ENCODE measurements at places on chromosomes 7 and 10.

- no peak for DNase-seq
Observed at GRCh38 chr10:101257084-101257483, 27.8 kb upstream of the LBX1 start.

DNA sequence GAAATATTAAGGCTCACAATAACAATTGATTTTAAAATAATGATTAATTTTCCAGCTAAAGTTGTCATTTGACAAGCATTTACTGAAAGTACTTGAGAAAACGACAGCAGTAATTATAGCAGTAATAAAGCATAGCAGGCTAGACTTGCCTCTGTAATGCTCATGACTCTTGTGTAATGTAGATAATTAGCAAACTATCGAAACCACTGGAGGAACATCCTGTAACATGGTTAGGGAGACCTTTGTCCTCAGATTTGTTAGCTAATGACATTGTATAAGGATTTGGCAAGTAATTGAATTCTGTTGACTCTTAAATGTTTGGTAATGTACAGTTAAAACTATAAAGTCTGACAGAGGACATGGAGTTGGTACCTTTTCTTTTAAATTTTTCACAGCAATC is 24.8 kb downstream of the ARL4A start:
- DNase-seq = no peak

DNA sequence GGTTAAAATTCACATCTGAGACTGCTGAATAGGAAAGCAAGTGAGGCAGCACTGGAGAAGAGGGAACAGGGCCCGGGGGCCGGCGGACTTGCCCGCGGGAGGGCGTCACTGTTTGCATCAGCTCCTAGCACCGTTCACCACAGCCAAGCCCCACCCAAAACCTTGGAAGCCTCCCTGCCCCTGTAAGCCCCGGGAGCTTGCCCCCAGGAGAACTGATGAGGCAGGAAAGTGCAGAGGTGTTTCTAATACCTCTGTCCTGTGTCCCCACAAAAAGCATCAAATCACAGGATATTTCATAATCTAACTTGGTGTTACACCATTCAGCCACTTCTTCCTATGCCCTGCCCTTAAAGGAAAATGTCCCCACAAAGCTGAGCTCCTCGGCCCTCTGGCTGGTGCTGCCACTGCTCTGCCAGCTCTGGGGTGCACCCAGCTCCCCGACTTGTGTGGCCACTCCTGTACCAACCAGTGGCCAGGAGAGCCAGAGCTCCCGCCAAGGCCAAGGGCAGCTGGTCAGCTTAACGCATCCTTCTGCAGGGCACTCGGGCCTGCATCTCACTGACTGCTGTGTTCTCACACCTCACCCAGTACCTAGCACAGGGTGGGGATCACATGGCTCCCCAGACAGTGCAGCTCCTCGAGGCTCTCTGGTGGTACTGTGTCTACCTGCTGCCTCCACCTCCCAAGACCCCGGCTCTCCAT is 47.3 kb upstream of the CNPY1 start:
- DNase-seq = no peak

- DNase-seq = no peak
Observed at GRCh38 chr10:63719226-63719856, 198.1 kb downstream of the REEP3 start.

- DNase-seq = no peak
Observed at GRCh38 chr7:122520971-122521555, 177.9 kb downstream of the RNF133 start.

DNA sequence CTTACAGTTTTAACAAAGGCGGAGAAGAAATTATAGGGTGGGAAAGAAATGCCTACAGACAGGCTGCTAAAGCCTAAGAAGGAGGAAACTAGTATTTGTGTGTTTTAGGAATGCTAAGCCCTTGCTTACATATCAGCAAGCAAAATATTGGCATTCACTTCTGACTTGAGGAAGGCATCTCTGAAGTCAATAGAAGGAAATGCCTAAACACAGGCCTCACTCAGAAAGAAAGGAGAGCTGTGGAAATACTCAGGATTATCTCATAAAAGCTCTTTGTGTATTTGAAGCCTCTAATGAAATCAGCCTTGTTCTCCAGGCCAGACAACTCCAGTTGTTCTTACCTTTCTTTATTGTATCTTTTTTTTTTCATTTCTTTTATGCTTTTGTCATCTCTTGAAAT is 158.0 kb downstream of the AUTS2 start:
- DNase-seq = no peak

DNA sequence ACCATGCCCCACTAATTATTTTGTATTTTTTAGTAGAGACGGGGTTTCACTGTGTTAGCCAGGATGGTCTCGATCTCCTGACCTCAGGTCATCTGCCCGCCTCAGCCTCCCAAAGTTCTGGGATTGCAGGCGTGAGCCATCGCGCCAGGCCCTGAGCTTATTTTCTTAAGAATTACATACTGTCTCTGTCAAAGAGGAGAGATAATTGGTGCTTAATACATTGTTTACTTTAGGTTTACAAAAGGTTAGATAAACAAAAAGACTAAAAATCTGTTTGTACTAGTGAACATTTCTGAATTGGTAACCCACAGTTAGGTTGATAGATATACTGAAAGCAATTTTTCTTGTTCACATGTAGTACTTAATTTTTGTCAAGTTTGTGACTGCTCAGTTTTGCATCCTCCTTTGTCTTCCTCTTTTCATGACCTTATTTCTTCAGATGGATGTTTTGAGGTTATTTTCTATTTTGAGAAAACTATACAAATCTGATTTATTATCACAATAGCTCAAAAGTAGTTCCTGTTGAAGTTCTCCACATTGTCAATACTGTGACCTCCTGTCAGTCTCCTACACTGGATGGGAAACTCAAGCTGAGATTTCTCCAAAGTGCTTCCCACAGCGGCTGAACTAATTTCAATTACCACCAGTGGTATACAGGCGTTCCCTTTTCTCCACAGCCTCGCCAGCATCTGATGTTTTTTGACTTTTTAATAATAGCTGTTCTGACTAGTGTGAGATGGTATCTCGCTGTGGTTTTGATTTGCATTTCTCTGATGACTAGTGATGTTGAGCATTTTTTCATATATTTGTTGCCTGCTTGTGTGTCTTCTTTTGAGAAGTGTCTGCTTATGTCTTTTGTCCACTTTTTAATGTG is 22.5 kb downstream of the HHEX start:
- no peak for DNase-seq

DNA sequence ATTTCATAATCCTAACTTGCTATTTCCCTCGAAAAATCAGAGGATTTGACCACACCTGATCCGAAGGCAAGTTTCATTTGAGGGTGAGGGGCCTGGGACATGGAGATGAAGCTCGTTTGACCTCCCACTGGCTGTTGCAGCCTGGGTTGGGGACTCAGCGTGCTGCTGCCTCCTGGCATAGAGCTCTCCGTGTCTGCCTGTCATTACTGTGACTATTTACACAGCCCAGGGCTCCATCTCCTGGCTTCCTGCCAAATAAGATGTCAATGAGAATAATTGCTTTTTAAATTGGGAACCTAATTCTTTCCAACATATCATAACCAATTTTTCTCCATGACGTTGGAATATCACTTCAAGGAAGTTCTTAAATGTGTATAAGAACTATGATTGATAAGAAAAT is 139.3 kb upstream of the COBL start:
- DNase-seq = no peak

GRCh38 chr7:69782917-69783684 is 184.8 kb downstream of the AUTS2 start:
- no peak for DNase-seq

DNA sequence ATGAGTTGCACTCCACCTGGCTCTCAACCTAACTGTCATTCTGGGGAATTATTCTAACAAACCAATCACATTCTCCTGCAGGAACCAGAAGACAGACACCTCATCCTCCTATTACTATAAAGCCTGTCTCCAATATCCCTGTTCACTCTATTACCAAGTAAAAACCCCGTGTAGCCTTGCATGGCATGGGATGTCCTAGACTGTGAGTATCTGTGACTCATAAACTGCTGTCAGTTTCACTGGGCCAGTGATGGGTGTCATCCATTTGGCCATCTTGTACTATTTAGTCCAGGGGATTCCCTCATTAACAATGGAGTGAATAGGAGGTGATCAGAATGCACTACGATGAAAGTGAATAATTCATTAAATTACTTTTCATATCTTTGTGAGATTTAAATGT is 608.7 kb downstream of the DNAJB9 start:
- DNase-seq = no peak

GRCh38 chr10:52574697-52575096 is 197.9 kb downstream of the MBL2 start:
- no peak for DNase-seq

DNA sequence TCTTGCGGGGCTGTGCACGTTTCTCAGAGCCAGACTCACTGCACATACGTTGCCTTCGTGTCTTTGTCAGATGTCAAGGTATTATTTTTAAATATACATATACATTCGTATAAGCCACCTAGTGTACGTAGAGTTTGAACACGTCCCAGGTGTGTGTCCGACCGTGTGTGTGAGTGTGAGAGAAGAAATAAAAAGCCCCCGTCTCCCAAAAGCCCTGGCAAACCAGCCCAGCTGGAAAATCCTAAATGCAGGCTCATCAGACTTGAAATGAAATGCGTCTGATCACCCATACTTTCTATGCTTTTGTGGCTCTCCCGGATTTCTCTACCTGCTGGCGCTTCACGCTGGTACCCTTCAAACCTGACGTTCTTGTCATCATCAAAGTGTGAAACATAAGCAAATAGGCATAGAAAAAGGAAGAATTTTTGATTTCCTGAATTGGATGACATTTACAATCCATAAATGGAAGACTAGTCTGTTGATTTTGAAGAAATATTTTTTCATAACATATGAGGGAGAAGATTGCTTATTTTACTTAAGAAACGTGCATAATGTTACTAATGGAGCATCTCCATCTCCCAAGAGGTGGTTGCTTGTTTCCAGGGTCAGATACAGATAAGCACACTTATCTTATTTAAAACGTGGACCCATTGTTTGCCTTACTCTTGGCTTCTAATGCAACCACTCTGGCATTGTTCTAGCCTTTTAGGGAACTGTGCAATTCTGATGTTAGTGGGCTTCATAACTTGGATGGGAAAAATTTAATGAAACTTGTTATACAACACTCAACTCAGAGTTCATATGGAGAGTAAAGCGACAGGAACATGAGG is 971 bp downstream of the PRKG1 start:
- no peak for DNase-seq

GRCh38 chr7:22885797-22886261 is 63.2 kb upstream of the TOMM7 start:
- DNase-seq = peak; percentile 33

- no peak for DNase-seq
Observed at GRCh38 chr7:127903892-127904669, 127.2 kb downstream of the LRRC4 start.

DNA sequence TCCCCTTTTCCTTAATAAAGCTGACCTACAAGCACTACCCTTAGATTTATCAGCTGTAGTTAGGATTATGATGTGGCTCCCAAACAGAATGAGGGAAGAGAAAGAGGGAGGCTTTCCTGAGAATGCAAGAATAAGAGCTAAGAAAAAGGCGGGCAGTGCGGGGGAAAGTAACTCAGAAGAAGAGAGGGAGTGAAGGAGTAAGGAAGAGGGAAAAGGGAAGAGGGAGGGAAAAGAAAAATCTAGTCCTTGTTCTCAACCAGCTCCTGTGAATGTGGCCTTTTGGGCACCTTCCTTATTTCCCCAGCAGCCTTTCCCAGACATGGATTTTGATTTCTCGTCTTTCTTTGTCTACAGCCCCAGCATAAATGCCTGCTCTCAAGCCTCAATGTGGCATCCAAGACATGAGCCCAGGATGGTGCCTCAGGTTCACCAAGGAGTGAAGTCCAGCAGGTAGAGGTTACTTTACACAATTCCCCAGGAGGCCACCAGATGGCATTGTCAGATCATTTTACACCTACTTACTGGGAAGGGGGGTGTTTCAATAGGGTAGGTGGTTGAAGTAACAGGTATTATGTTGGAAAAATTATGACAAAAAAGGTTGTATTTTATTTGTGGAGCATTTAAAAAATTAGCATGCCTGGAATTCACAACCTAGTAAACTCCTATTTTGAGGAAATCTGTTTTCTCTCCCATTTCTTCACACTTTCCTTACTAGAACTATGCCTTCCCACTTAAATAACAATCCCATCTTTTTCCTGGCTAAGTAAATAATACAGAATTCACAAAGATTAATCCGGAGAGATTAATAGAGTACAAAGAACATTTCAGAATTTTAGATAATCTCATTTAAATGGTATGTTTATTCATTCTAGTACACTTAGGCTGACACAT is 106.5 kb downstream of the HTR7 start:
- DNase-seq = peak; percentile 20

DNA sequence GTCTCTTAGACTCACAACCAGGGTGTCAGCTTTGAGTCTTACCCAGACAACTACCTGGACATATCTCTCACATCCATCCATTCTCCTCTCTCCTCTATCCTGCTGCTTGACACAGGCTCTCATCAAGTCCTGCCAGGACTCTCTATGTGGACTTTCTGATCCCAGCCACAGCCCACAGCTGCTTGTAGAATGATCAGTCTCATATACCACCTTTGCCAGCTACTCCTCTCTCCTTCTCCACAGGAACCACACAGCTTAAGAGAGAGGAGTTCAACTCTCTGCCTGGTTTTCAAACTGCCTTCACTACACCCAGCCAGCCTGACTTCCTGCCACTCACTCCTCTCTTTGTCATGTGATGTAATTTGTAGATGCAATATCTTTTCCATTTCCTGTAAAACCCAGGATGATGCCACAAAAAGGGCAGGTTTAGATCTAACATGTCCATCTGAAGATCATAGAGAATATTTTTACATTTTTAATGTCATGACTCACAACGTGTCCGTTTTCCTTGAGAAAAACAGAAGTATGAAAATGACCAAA is 154.0 kb downstream of the RAB11FIP2 start:
- no peak for DNase-seq

DNA sequence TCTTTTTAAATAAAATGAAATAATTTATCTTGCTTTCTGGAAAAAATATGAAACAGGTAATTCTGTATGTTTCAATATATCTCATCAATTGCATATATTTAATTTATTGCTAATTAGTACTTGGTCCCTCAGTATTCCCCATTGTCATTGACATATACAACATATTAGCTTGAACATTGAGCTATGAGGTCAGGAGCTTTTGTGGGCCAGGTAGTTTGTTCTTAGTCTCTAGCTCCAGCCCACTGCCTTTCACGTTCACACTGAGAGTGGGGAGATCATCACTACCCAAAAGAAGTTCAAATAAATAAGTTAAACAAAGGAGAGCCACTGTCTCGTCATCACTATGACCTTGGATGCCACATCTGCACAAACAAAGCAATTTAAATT is 54.7 kb upstream of the DKK1 start:
- no peak for DNase-seq

GRCh38 chr10:70158113-70158512 is 11.6 kb upstream of the TYSND1 start:
- DNase-seq = no peak

Data from activated CD4-positive, alpha-beta T cell treated with anti-CD3 and anti-CD28 coated beads, Interleukin-2, amount 50 U/mL, for 4 hours (primary cell).